ENCODE measurements at places on chromosomes 4 and X.

- DNase-seq: no peak
Observed at GRCh38 chr4:17545374-17546140, 30.6 kb downstream of the CLRN2 start.

DNA sequence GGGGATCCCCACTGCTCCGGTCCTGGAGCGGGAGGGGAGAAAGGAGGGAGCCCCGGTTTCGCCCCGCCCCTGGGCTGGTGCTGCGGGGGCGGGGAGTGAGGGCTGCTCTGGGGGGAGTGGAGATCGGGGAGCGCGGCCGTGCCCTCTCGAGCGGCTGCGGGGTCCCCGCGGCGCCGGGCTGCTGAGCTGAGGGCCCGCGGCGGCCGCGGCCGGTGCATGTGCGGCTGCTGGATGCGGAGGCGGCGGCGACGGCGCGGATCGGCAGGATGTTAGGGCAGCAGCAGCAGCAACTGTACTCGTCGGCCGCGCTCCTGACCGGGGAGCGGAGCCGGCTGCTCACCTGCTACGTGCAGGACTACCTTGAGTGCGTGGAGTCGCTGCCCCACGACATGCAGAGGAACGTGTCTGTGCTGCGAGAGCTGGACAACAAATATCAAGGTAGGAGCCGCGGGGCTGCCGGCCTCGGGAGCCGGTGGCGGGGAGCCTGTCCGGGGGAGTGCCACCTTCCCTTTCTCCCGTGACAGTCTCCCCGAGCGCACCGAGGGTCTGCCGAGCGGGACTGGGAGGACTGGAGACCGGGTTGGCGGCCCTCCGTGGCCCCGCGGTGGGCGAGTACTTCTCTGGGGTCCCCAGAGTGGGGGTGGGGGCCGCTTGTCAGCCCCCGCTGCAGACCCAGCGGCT, at the start of gene ING2:
Gene ING2 (plus strand): TSS at position 129 of the 681 bp plus-strand sequence. CDS start 138 bp downstream, at position 267.
- no peak for DNase-seq

DNA sequence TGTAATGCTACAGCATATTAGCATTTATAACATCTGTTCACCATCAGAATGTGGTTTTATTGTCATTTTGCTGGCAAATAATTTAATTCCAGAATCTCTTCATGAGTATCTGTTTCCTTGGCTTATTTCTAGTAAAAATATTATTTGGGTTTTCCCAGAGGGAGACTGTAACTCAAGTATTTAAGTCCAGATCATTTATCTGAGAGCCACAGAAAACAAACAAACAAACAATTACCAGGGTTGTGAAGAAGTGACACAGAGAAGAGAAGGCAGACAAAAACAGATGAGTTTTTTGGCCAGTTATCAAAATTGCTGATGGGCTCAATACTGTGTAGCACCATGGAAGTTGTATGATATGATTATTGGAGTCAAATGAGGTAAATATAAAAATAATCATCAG, 515.1 kb downstream of the TECRL start:
- DNase-seq: no peak

GRCh38 chr4:183129125-183129524, 30.1 kb downstream of the WWC2 start:
- DNase-seq: no peak

GRCh38 chr4:39521253-39521919, 5.9 kb downstream of the UGDH start:
- DNase-seq: no peak

DNA sequence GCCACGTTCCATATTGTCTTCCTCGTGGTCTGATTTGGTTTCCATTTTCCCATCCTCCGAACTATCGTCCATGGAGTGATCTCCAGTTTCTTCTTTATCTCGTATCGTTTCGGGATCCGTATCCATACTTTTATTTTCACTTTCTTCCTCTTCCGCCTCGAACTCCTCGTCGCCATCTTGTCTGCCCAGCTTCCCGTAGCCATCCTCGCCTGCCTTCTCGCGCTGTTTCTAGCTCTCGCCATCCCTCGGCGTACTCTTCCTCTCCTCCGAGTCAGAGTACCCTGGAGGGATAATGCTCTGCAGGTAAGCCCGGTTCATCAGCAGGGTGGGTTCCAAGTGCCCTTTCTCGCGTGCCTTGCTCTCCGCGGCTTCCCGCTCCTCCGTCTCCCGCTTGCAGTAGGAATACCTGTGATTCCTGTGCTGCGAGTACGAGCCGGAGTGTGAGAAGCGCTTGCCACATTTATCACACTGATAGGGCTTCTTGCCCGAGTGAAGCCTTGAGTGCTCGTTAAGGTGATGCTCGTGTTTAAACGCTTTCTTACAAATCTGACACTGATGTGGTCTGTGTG, 134.5 kb upstream of the TAPT1 start:
- no peak for DNase-seq

- peak; percentile 7 for DNase-seq
Observed at GRCh38 chr4:150078041-150078578, at the start of gene DCLK2. DCLK2 (plus strand) TSS chr4:150078445; CDS start chr4:150079028, 583 bp downstream.

GRCh38 chr4:80255329-80256095, 11.0 kb upstream of the FGF5 start:
- DNase-seq: no peak

- DNase-seq: no peak
Observed at GRCh38 chr4:967113-968104, 6.0 kb downstream of the DGKQ start.

- DNase-seq: no peak
Observed at GRCh38 chrX:110858565-110858964, 62.9 kb upstream of the CHRDL1 start.

DNA sequence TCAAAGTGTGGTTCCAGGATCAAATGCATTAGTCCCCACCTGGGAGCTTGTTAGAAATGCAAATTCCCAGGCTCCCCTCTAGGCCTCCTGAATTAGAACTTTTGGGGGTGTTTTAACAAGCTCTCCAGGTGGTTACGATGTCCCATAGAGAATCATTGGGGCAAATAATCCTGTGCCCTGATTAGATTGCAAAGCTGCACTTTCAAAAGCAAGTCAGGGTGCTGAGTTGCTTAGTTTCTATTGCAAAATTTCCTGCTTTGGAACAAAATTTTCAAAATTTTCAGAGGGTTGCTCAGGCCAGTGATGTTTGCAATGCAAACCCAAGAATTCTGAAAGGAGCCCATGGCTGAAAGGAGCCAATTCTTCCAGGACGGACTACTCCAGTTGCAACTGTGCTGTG, 71.0 kb downstream of the MGST2 start:
- no peak for DNase-seq

DNA sequence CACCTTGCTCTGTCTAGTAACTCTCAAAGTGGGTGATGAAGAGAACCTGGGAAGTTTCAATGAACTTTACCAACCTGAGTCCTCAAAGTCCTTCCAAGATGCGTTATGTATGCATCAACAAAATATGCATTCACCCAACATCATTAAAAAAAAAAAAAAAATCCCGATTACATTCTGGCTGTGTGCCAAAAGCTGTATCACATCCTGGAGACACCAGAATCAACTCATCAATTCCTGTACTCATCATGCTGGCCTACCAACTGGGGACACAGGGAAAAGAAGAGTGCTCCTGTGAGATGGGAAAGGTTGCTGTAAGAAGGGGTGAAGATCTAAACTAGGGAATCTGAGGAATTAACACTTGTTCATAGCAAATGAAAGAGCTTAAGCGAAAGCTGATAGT, 16.5 kb downstream of the UNC5C start:
- no peak for DNase-seq

GRCh38 chr4:155735496-155735895, 23.3 kb upstream of the GUCY1B1 start:
- DNase-seq: no peak

DNA sequence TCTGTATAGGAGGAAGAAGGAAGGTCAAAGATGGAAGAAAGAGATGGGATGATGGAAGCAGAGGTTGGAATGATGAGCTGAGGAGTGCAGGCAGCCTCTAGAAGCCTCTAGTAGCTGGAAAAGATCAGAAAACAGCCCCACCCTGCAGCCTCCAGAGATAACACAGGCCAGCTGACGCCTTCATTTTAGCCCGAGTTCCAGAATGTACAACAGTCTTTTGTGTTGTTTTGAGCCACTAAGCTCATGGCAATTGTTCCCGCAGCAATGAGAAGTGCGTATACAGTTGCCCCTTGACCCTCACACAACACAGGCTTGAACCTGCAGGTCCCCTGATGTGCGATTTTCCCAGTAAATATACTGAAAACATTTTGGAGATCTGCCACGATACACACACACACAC, 72.0 kb downstream of the WFS1 start:
- no peak for DNase-seq

DNA sequence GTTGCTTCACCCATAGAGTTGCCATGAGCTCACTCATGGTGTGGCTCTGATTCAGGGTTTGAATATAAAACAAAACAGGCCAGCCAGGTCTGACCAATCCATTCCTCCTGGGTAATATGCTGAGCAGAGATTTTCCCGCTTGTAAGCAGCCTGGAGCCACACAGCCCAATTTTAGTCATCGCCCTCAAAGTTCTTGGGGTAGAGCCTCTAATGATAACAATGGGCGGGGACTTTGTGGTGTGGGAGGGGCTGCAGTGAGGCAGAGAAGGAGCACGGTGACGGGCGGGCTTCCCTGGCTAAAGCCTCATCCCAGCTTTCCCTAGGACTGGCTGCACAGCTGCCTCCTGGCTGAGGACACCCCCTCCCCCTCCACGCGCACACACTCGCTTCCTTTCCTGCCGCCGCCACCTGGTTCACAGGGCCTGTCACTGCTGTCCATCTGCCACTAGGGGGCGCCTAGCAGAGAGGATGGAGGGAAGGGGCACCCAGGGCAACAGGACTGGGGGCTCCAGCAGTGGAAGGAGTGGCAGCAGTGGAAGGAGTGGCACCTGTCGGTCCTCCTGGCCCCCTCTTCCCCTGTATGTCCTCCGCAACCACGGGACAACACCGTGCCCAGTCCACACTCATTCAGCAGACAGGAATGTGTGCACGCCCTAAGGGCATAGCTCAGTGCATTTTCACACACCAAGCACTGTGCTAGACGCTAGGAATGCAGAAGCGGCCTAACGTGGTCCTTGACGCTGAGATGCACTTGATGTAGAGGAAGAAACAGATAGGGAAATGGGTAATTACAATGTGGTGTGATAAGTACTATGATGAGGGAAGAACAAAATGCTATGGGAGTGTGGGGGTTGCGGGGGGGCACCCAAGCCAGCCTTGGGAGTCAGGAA, 26.8 kb downstream of the PRPS1 start:
- peak; percentile 78 for DNase-seq

- DNase-seq: no peak
Observed at GRCh38 chrX:133575501-133576136, 160.3 kb upstream of the GPC4 start.
